IPS-NIHi11 (cell line): ENCODE measurements at places on chromosomes 2 and 18.

DNA sequence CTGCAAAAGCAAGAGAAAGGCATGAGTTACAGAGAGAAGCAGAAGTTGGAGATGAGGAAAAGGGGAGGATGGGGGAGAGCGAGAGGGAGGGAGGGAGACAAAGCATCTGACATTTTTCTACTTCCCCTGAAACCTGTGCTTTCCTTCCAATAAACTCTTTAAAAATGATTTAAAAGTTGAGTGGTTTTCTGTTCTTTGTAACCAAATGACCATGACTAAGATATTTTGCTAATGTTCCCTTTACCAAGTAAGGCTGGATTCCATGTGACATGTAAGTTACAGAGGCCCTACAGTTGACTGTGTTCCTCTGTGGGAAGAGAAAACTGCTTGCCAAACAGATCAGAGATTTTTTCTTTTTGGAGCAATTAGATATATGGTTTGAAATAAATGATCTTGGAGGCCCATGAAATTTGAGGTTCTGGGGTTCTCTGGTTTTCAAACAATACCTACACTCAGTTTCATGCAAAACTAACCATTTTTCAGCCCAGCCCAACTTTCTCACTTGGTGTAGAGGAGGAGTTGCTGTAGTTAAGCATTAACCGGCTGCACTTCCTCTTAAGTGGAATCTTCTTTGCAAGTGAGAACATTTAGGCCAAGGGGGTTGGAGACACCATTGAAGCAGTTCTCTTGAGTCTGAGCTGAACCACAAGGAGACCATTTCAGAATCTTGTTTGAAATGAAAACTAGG, 34.5 kb downstream of the INSIG2 start:
- no peak for DNase-seq

DNA sequence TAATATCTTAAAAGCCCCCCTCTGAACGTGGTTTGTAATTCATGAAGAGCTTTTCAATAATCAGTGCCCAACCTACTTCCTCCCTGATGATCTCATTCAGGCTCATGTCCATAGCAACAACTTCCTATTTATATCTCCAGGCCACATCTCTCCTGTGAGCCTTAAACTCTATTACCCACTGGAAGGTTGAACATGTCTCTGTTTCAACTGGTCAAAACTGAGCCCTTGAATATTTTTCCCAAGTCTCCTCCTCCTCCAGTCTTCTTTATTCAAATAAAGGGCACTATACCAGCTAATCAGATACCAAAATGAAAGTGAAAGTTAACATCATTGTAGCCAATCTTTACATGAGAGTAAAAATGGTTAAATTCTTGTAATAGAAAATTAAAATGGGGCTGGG, 63.7 kb upstream of the ITGA4 start:
- DNase-seq, result no peak

GRCh38 chr2:172415865-172416183, 11.6 kb upstream of the ITGA6 start:
- DNase-seq, result no peak

DNA sequence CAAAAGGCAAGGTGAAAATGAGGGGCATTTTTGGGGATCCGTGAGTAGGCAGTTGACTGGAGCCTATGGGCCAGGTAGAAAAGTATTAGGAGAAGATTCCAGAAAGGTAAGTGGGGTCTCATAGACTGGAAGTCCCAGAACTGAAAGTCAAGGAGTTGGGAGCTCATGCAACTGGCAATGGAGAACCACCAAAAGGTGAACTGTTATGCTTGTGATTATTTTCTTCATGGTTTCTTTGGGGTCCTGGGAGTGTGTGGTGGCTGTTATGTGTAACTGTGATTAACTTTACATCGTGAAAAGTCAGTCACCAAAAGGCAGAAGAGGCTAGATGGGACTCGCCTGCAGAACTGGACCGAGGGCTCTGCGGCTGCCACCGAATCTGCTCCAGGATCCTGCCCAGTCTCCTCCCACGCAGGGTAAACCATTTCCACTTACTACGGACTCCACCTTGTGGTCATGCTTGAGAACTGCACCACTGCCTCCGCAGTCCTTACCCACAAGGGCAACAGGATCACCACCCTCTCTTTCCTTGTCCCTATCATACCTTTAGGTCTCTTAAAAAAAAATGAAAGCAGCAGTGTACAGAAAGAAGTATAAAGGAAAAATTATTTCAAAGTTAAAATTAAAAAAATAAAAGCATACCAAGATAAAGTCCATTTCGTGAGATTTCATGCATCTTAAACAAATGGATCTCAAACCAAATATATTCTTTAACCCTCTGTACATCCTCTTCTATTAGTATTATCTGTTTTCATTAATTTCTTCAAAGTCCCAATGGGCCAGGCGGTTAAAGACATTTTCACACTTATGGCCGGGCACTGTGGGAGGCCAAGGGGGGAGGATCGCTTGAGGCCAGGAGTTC, 15.6 kb upstream of the CEP68 start:
- peak; percentile 86 for DNase-seq

- DNase-seq, result no peak
Measured at GRCh38 chr2:143802871-143803650, 673.8 kb downstream of the ARHGAP15 start.
